ENCODE measurements at places on chromosomes 2 and 18.

- DNase-seq, result no peak
- H3K4me1 ChIP-seq, result no peaks in the 10 kb centered on the region
- no peaks in the 10 kb centered on the region for H3K27me3 ChIP-seq
- no peak overlapping the region for H3K27ac ChIP-seq
- H3K4me3 ChIP-seq, result no peak overlapping the region
- H3K36me3 ChIP-seq, result no peaks in the 10 kb centered on the region
Measured at GRCh38 chr2:106708209-106708608, 177.8 kb downstream of the ST6GAL2 start.

- DNase-seq, result no peak
- H3K27ac ChIP-seq, result no peak overlapping the region
- H3K27me3 ChIP-seq, result peaks cover 35% of the 10 kb centered on the region
- no peak overlapping the region for H3K4me3 ChIP-seq
- H3K36me3 ChIP-seq, result no peaks in the 10 kb centered on the region
Measured at GRCh38 chr2:242022550-242023290, 153.2 kb downstream of the RTP5 start.

- peaks cover 15% of the 10 kb centered on the region for H3K27me3 ChIP-seq
- H3K36me3 ChIP-seq, result no peaks in the 10 kb centered on the region
- no peak overlapping the region for H3K4me3 ChIP-seq
- H3K4me1 ChIP-seq, result peaks cover 18% of the 10 kb centered on the region
Measured at GRCh38 chr2:144583741-144584453, 64.0 kb upstream of the ZEB2 start.

GRCh38 chr2:105867587-105867986 lies 122.9 kb downstream of the NCK2 start:
- H3K4me3 ChIP-seq, result no peak overlapping the region
- H3K27ac ChIP-seq, result no peak overlapping the region
- no peaks in the 10 kb centered on the region for H3K36me3 ChIP-seq
- H3K27me3 ChIP-seq, result no peaks in the 10 kb centered on the region
- no peaks in the 10 kb centered on the region for H3K4me1 ChIP-seq

DNA sequence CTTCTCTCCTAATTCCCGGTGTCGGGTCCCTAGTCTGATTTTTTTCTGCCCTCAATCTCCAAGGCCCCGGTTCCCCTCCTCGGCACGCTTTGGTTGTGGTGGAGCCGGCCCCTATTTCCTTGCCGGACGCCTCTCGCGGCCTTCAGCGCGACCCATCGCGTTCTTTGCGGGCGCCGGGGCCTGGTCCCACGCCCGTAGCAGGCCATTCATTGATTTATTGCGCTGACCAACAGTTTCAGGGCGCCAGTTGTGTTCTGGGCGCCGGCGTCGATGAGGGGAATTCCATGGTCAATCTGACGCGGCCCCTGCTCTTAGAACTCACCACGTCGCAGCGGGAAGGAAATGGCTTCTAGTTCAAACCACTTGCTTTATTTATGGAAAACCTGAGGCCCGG lies 396 bp downstream of the CNOT9 start:
- peaks cover 31% of the 10 kb centered on the region for H3K36me3 ChIP-seq
- H3K4me3 ChIP-seq, result peak overlapping the region; percentile 92
- H3K4me1 ChIP-seq, result peaks cover 7% of the 10 kb centered on the region
- H3K27me3 ChIP-seq, result no peaks in the 10 kb centered on the region
- DNase-seq, result no peak
- peak overlapping the region; percentile 98 for H3K27ac ChIP-seq

DNA sequence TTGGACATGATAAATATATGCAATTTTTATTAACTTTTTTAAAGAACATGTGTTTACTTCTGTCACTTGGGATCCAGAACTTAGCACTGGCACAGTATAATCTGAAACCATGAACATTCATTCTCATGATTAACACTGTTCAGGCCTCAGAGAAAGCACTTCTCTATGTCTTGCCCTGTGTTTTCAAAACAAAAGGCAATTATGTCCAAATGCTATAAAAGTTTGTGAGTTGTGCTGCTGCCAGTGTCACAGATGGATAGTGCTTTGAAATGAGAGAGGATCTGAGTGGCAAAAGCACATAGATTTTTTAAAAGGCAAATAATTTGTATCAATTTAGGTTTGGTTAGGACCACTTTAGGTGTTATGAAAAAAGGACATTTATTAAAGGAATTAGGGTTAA lies 470.5 kb upstream of the FAM98A start:
- no peak overlapping the region for H3K4me3 ChIP-seq
- H3K27me3 ChIP-seq, result no peaks in the 10 kb centered on the region
- H3K36me3 ChIP-seq, result no peaks in the 10 kb centered on the region
- no peak for DNase-seq
- H3K27ac ChIP-seq, result no peak overlapping the region
- no peaks in the 10 kb centered on the region for H3K4me1 ChIP-seq

- DNase-seq, result no peak
- H3K27me3 ChIP-seq, result peaks cover 29% of the 10 kb centered on the region
- H3K4me3 ChIP-seq, result no peak overlapping the region
- H3K36me3 ChIP-seq, result no peaks in the 10 kb centered on the region
Measured at GRCh38 chr18:42534313-42534712, 579.3 kb downstream of the PIK3C3 start.

DNA sequence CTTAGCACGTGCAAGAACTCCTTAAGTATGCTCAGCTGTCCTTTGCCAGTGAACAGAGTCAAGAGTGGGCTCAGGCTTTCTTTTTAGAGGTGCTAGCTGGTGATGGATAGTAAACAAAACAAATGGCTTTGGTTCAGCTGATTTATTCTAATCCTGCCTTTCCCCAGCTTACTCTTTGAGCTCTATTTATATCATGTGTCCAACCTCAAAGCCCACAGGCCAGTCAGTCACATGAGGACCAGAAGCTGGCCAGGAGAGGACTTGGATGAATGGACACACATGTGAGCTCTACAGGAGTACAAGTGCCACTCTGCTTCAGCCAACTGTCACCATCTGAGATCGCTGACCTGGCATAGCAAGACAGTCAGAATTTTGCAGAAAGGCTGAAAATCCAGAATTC lies 59.4 kb downstream of the STK39 start:
- H3K4me1 ChIP-seq, result no peaks in the 10 kb centered on the region
- no peak overlapping the region for H3K4me3 ChIP-seq
- no peak for DNase-seq
- H3K36me3 ChIP-seq, result no peaks in the 10 kb centered on the region
- no peak overlapping the region for H3K27ac ChIP-seq
- no peaks in the 10 kb centered on the region for H3K27me3 ChIP-seq

DNA sequence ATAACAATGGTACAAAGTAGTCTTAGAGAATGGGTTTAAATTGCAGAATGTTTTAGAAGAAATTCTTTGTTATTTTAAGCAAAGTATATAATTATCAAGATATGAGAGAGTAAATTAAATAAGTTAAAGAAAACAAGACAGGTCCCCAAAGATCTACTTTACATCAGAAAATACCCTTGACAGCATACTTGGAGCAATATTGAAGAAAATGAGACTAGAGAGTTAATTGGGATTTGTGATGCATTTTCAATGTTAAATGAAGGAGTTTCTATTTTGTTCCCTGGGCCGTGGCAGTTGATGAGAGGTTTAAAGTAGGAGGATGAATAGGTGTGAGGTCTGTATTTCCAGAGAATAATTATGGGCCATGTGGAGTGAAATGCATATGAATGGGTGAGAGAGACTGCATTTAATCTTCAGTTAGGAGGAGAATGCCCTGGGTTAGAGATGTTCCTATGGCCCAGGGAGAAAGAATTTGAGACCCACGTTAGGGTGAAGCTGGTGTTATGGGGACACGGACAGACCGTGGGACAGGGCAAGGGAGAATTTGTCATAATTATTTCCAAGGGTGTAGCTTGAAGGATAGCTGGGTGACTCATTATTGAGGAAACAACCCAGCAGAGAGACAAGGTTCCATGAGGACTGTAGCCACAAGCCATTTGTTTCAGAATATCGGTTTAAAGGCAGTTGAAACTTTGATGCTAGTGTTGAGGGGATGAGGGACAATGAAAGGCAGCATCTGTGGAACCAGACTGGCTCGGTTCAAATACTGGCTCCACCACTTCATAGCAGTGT lies 22.7 kb downstream of the MGAT5 start:
- no peaks in the 10 kb centered on the region for H3K36me3 ChIP-seq
- H3K4me3 ChIP-seq, result no peak overlapping the region
- H3K27me3 ChIP-seq, result no peaks in the 10 kb centered on the region
- H3K27ac ChIP-seq, result no peak overlapping the region

Measured in endodermal cell (in vitro differentiated cells).